ENCODE measurements at places on chromosomes 16 and 17.

DNA sequence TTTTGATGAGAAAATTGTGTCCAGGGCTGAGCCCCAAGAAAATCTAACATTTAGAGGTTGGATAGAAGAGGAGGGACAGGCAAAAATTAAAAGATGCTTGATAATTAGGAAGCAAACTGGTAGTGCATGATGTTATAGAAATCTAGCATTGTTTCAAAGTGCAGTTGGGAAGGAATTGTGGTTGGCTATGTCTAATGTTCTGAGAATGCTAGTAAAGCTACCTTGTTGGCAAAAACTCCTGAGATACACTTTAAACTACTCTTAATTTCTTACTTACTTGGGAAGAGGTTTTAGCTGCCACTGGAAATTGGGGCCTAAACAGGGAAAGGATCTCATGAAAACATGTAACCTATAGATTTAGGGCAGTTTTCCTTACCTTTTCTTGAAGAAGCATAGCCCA, 48.3 kb downstream of the MAP2K4 start:
- DNase-seq: no peak

- no peak for DNase-seq
Measured at GRCh38 chr16:74492976-74493375, 71.7 kb upstream of the CLEC18B start.

- DNase-seq: no peak
Measured at GRCh38 chr17:59707971-59708430, 547 bp downstream of the VMP1 start.

DNA sequence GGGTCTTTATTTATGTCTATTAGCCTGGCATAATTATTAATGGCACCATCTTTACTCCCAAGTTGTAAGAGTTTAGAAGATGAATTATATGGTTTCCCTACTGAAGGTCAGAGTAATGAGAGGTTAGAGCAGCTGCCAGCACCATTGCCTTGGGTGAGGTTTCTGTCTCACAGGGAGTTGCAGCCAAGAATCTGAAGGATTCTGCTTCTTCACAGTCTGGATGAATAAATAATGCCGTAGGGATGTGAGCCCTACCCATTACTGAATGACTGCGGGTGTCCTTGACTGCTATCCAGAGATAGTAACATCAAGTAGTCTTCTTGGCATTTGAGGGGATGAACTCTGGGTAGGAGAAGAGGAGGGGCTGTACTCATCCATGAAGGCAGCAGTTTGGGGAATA, 52.8 kb upstream of the SMIM36 start:
- no peak for DNase-seq

DNA sequence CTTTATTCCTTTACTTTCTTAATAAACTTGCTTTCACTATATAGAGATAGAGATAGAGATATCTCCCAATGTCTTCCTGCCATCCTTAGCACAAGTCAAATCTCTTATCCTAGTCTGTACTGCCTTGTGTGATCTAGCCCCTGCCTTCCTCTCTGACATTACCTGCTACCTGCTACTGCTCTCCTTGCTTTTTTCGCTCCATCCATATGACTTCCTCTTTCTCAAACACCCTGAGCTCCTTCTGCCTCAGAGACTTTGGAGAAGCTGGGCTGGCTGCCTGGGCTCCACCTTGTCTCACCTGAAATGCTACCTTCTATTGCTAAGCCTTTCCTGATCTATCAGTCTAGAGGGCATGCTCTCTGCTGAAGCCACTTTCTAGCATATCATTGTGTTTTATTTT, 24.7 kb upstream of the WSB1 start:
- DNase-seq: no peak

- no peak for DNase-seq
Measured at GRCh38 chr16:54344646-54345630, 58.4 kb upstream of the IRX3 start.

DNA sequence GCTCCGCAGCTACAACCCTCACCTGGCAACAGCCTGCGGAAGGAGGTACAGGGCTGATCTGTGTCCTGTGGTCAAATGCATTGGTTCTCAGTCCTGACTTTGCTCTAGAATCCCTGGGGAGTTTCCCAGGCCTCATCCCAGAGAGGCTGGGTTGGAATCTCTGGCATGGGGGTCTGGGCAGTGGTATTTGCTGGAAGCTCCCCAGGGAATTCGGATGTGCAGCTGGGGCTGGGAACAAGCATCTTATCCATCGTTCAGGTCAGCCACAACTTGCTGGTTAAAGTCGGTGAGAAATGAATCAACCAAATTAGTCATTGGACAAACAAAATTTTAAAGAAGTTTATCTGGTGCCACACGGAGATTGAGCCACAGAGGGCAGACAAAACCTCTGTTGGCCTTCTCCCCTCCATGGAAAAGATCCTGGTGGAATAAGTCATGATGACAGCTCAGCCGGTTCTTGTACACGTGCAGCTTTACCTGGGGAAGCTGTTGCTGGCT, 231.2 kb downstream of the FOXL1 start:
- DNase-seq: peak; percentile 79

GRCh38 chr17:31907342-31907962, 5.9 kb upstream of the UTP6 start:
- DNase-seq: peak; percentile 44

DNA sequence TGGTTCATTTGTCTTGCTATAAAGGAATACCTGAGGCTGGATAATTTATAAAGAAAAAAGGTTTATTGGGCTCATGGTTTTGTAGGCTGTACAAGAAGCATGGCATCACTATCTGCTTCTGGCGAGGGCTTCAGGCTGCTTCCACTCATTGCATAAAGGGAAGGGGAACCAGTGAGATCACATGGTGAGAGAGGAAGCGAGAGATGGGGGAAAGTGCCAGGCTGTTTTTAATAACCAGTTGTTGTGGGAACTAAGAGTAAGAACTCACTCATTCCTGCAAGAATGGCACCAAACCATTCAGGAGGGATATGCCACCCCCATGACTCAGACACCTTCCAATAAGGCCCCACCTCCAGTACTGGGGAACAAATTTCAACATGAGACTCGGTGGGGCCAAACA, 24.3 kb downstream of the SPECC1 start:
- no peak for DNase-seq

- DNase-seq: peak; percentile 21
Measured at GRCh38 chr17:6712058-6712853, 913 bp downstream of the SLC13A5 start.

DNA sequence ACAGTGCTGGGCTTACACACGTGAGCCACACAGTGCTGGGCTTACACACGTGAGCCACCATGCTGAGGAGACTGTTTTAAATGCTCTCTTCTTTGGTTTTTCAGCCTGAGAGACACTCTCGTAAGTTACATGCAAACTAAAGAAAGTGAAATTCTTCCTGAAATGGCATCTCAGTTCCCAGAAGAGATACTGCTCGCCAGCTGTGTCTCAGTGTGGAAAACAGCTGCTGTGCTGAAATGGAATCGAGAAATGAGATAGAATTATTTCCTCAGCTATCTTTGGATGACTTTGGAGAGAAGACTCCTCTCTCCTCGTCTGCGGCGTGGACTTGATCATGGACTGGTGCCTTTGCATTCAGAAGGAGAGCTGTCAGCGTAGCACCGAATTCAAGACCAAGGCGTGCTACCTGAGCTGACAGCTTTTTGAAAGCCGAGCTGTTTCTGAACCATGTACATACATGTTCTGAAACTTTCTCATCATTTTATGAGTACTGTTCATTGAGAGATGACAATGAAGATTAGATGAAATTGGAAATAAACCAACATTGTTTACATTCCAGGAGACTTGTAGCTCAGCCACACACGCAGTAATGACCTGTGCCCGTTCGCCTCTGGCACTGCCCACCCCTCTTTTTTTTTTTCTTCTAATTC, 21.6 kb upstream of the ENDOV start:
- DNase-seq: no peak

GRCh38 chr16:2490190-2491105, 15.5 kb downstream of the TBC1D24 start:
- DNase-seq: no peak

DNA sequence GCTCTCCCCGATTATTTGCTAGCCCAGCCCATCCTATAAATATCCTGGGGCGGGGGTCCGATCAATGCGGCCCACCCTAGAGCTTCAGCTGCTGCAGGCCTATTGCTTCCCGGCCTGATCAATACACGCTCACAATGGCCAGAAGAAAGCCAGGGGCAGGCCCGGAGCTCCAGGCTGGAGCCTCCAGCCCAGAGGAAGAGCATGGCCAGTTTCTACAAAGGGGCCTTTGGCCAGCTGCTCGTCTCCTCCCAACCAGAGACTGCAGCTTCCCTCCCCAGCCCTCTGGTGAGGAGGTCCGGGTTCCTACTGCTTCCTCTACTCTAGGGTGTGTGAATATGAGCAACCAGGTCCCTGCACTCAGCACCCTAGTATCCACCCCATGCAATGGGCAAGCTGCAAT, 36.7 kb downstream of the SALL1 start:
- no peak for DNase-seq

GRCh38 chr17:17280613-17281549, at the start of gene COPS3:
Gene COPS3 (minus strand): TSS chr17:17281246. CDS start chr17:17281186, 60 bp downstream.
- DNase-seq: peak; percentile 99

- DNase-seq: no peak
Measured at GRCh38 chr17:62818526-62818925, 10.4 kb upstream of the MARCHF10 start.

GRCh38 chr17:72176951-72177660, 56.3 kb downstream of the SOX9 start:
- DNase-seq: no peak

GRCh38 chr17:78667091-78667490, 89.9 kb upstream of the DNAH17 start:
- no peak for DNase-seq

GRCh38 chr17:76004750-76005262, 4.2 kb downstream of the CDK3 start:
- DNase-seq: no peak

DNA sequence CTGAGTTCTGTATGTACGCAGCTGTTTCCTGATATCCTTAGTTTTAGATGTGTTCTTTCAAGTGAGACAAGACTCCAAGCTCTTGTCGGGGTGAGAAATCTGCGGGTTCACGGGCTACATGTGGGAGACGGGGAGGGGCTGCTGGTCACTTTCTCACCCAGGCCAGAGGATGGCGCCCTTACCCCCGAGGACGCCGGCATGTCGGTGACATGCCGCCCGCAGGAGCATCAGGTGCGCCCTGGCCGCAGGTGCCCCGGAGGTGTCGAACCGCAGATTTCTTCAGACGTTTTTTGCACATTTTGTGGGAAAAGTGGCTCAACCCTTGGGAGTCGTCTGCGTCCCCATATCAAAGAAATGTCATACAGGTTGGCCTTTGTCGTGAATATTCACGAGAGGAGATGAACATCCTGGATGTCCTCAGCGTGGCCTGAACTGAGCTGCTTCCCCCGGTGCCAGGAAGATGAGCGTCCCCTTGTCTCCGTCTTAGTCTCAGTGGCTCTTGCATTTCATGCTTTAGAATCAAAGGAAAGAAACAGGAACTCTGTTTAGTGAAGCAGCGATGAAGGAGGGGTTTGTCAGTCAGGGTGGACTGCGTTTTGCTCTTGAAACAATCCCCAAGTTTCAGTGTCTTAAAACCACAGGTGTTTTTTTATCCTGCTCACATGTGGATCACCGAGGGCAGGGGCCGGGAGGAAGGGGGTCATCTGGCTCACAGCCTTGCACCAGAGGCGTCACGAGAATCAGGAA, 75.4 kb upstream of the ZNF750 start:
- DNase-seq: no peak

DNA sequence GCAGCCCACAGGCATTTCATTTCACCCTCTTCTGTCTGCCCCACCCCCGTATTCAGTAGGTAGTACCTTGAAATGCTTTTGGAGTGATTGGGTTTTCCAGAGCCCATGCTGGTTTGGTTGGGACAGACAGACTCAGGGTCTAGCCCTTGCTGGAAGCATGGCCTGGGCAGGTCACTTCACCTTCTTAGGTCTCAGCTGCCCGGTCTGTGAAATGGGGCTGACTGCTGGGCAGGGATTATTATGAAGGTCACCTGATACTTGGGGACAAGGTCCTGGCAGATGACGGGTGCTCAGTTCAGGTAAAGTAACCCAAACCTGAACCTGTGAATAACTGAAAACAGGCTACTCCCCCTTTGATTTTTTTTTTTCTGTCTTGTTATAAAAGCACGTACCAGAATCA, 116.0 kb downstream of the CLEC16A start:
- DNase-seq: no peak

DNA sequence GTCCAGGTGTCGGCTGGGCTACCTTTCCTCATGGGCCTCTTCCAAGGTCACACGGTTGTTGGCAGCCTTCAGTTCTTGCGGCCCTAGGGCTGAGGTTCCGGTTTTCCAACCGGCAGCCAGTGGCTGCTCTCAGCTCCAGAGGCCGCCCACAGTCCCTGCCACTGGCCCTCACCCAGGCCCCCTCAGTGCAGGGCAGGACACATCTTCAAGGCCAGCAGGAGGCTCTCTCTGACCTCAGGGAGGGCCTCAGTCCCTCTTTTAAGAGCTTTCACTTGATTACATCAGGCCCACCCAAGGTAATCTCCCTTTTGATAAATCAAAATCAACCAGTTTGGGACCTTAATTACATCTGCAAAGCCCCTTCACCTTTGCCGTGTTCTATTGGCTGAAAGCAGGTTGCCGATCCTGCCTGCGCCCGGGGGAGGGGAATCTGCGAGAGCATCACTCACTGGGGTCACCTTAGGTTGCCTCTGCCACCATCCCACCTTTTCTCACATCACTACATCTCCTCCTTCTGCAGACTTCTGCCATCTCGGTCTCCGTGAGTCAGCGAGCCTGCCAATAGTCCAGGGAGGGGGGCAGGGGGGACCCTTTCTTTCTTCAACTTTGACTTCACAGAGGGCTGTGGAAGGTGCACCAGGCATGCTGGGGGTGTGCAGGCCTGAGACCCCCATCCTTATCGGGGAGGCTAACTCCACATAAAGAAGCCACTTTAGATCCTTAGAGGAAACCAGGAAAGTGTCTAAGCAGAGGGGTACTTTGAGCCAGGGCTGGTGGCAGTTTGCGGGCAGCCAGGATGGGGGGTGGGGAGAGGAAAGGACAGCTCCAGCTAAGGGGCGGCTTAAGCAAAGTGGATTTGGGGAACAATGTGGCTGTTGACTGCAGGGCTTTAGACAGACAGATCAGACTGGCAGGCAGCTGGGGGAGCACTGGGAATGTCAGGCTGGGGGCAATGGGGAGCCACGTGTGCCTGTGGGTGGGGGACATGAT, 28.8 kb upstream of the NXPH3 start:
- DNase-seq: no peak

- DNase-seq: no peak
Measured at GRCh38 chr16:80554033-80554432, 13.2 kb downstream of the DYNLRB2 start.

DNA sequence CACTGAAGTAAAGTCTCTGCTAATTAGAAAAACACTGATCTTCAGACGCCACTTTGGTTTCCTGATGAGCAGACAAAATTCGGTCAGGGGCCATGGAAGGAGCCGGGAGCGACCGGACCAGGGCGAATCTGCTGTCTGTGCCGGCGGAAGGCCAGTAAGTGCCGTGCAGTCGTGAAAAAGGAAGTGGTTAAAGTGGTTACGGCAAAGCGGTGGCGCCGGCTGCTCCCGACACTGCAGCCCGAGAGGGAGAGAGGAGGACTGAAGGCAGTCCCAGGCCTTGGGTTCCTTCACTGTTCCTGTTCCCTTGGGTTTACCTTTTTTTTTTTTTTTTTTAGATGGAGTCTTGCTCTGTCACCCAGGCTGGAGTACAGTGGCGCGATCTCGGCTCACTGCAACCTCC, 17.3 kb upstream of the HEXD start:
- DNase-seq: no peak

- no peak for DNase-seq
Measured at GRCh38 chr17:17751489-17752088, 70.3 kb downstream of the RAI1 start.

GRCh38 chr17:37691807-37692206, 48.6 kb upstream of the DDX52 start:
- DNase-seq: no peak

All from cardiac fibroblast (primary cell).